ENCODE measurements at places on chromosomes 3 and 15.

DNA sequence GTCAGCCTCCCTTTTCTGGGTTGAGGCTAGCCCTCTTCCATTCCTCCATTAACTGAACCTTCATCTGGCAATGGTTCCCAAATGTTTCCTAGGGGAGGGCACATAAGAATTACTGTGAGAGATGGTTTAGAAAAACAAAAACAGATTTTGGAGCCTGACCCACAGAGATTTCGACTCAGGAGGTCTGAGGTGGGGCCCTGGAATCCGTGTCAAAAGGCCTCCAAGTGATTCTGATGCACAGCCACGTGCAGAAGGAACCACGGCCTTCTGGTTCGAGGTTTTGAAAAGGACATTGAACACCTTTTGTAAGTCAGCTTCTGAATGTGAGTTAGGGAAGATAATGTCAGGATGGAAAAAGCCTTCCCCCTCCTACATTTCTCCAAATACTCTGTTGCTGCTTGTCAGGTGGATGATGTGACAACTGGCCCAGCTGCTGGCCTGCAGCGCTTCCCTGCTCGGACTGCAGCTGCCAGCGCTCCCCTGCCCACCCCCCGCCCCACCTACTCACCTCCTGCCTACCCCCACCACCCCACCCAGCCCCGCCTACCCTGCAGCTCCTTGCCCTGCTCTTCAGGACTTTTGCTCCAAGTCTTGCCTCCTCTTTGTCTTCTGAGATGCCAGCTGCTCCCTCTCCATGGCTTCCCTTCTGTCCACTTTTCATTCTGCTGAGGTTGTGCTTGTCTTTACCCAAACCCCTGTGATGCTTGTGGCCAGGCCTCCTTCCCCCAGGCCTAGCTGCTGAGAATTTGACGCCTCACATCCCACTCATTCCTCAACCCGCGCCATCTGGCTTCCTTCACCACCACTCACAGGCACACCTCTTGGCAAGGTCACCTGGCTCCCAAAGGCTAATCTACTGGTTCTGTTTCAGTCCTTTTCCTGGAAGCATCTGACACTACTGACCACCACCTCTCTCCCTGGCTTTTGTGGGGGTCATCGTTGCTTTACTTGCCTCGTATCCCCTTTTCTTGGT, 6.6 kb downstream of the EHD4 start:
- DNase-seq, result no peak

DNA sequence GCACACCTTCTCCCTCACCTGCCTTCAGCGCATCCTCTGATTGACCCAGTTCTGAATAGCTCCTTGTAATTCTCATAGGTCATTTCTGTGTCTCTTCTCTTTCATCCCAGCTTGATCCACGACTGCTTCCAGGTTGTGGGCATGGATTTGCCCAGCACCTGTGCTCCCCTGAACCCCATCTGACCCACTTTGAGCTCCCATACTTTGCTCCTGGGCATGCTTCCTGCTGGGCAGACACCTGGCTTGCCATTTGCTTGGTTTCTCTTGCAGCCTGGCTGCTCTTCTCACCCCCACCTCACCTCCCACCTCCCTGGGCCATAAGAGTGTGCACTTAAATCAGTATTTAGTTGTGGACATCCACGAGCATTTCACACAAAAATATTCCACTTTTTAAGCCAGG, 635.5 kb downstream of the TBL1XR1 start:
- no peak for DNase-seq

DNA sequence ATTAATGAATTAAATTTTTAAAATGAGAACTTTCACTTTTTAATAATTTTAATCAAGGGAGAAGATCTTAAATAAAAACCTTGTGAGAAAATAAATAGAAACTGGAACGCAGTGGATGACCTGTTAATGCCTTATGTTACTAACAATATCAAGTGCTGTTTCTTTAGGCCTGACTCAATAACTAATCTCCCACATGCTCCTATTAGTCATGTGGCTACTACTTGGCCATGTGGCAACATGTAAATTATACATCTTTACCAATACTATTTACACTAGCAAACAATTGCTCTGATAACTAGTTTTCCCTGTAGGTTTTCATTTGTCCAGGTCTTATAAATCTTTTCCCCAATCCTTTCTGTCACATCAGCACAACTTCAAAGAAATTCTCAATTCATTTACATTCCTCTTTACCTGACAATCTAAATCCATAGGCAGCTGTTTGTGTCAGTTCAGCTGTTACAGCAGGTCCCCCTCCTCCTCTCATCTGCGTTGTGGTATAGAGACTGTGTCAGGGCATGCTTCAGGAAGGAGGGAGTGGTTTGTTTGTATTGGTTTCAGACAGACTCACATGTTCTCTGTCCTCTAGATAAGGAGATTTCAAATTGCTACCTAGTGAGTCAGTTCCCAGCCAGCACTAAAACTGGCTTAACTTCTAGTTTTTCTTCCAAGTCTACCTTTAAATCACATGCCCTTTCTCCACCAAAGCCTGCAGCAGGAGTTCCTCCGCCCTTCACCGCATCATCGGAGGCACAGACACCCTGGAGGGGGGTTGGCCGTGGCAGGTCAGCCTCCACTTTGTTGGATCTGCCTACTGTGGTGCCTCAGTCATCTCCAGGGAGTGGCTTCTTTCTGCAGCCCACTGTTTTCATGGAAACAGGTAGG, 11.3 kb upstream of the C3orf52 start:
- no peak for DNase-seq

- no peak for DNase-seq
Measured at GRCh38 chr3:129672412-129672811, 65.9 kb upstream of the PLXND1 start.

- DNase-seq, result no peak
Measured at GRCh38 chr15:40379853-40380252, 2.7 kb upstream of the KNSTRN start.

- no peak for DNase-seq
Measured at GRCh38 chr3:18249126-18249525, 176.0 kb downstream of the SATB1 start.

- no peak for DNase-seq
Measured at GRCh38 chr3:129226374-129226773, 23.0 kb upstream of the COPG1 start.

- DNase-seq, result no peak
Measured at GRCh38 chr15:77446840-77447390, 26.2 kb downstream of the HMG20A start.

- DNase-seq, result no peak
Measured at GRCh38 chr15:48856942-48857341, 21.0 kb upstream of the EID1 start.

DNA sequence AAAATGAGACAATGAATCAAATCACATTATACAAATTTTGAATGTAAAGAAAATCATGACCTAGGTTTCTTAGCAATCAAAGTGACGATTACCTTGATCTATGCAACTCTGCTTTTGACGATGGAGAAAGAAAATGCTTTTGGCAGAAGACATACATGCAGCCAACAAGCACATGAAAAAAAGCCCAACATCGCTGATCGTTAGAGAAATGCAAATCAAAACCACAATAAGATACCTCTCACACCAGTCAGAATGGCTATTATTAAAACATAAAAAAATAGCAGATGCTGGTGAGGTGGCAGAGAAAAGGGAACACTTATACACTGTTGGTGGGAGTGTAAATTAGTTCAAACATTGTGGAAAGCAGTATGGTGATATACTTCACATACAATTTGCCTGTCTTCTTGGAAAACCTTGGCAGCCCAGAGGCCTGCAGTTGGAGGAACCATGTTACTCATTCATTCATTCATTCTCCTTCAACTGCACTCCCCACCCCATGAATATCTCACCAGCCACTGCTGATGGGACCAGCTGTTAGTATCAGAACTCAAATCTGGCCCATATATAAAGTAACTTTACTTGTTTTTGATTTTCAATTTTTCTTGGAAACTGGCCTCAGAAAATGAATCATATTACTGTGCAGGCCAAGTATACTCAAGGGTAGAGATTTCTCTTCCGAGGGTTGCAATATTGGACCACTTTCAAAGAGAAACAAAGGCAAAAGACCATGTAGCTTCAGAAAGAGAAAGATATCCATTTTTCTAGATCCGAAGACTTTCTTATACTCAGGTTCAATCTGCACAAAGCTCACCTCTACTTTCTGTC, 358.6 kb upstream of the ARHGEF26 start:
- DNase-seq, result no peak

- DNase-seq, result no peak
Measured at GRCh38 chr3:66952357-66952756, 45.8 kb upstream of the KBTBD8 start.

DNA sequence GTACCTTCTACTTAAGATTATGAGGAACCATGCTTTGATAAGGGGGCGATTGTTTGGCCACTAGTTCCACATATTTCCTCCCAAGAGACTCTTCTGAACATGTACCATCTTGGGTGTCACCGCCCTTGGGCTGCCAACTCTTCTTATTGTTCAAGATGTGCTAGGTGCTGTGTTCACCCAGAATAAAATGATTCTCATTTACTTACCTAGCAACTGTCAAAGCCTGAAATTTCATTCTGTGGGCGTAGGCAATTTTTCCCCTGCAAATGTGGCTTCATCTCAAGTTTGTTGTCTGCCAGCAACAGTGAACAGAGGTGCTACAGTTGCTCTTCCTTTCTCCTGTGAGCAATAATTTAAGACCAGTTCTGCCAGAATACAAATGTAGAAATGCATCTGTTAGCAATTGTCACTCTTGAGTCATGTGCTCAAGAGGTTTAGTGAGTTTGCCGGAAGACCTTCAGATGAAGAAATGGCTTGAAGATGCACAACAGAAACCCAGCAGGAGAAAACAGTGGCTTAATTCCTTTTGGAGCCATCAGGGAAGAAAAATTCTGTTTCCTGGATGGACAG, 41.3 kb upstream of the RARB start:
- no peak for DNase-seq

DNA sequence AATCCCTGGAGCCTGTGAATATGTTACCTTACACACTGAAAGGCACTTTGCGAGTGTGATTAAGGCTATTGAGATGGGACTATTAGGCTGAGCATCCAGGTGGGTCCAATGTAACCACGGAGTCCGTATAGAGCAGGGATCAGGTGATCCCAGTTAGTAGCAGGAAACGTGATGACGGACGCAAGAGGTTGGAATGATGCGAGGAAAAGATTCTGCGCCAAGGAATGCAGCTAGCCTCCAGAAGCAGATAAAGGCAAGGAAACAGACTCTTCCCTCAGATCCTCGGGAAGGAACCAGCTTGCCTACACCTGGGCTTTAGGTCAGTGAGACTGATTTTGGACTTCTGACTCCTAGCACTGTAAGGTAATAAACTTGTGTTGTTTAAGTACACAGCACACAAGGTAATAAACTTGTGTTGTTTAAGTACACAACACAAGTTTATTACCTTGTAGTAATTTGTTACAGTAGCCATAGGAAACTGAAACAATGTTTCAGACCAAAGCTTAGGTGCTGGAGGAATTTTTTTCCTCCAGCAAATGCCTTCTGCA, 125.0 kb downstream of the CHST2 start:
- no peak for DNase-seq

DNA sequence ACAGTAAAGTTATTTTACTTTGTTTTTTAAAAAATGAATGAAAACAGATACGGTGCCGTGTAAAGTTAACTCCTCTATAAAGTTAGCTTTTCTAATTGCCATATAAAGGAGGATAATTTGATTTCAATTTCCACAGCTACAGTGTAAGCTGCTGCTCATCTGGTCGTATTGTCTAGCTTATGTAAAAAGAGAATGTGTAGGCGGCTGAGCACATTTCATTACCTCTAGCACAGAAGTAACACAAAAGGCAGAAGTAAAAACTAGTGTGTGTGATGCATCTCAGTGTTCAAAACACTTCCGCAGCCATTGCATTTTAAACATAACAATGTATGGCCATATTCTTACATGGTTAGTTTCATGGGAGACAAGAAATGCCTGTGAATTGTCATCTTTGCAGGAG, 105.0 kb upstream of the P2RY1 start:
- DNase-seq, result no peak

DNA sequence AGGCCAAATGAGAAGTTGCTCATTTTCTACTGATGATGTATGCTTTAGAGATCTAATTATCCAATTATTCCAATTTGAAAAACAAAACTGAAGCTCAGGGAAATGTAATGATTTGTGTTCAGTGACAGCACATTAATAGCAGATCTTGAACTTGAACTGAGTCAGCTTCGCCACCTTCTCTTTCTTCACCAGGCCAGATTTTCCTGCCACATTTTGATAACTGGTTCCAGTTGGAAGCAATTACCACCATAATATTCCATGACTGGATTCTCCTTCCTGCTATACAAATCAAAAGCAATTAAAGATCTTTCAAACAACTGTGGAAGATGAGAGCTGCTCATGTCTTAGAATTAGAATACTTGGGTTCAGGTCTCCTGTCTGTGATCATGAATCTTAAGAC, 334.1 kb downstream of the RBMS3 start:
- no peak for DNase-seq

GRCh38 chr3:159645874-159646273, 342.8 kb upstream of the IL12A start:
- no peak for DNase-seq

DNA sequence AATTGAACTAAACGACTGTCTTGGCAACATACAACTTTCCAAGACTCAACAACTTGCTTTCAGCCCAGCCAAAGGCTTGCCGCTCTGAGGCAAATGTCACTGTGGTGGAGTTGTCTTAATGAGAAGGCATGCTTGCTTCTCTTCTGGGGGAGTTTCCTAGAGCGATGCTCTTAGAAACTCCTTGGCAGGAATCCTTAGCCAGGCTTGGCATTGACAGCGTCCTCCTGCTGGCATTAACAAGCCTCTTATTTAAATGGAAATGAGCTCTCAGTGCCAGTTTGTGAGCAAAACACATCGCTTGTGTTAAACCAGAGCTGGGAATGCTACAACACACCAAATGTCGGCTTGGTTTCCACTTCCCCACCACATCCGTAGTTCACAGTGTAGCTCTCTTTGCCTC, 265.5 kb upstream of the TPRG1 start:
- no peak for DNase-seq

GRCh38 chr3:134344560-134344959, 29.7 kb downstream of the AMOTL2 start:
- DNase-seq, result no peak

DNA sequence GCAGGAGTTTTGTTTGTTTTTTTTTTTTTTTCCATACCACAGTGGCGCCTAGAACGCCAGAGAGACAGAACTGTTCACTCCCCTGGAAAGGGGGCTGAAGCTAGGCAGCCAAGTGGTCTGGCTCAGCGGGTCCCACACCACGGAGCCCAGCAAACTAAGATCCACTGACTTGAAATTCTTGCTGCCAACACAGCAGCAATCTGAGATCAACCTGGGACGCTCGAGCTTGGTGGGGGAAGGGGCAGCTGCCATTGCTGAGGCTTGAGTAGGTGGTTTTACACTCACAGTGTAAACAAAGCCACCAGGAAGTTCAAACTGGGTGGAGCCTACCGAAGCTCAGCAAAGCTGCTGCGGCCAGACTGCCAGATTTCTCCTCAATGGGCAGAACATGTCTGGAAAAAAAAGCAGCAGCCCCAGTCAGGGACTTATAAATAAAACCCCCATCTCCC, 29.8 kb downstream of the SPICE1 start:
- no peak for DNase-seq

DNA sequence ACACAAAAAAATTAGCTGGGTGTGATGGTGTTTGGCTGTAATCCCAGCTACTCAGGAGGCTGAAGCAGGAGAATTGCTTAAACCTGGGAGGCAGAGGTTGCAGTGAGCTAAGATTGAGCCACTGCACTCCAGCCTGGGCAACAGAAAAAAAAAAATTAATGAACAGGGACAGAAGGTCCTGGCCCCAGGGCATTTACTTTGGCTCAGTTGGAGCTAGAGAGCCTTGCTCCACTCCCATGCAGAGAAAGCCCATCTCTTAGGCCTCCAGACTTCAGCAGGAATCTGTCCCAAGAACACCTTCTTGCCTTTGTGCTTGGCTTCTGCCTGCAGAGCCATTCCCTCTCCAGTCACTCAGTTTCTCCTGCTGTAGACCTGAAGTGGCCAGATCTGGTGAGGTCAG, 8.7 kb downstream of the KLHDC8B start:
- no peak for DNase-seq

GRCh38 chr3:98839846-98840245, 61.6 kb downstream of the DCBLD2 start:
- DNase-seq, result no peak
